ENCODE measurements at places on chromosomes 4 and X.

- DNase-seq: no peak
Measured at GRCh38 chr4:34534916-34535315, 1709.4 kb downstream of the ARAP2 start.

GRCh38 chr4:75658876-75659275 lies 14.3 kb downstream of the G3BP2 start:
- DNase-seq: no peak

DNA sequence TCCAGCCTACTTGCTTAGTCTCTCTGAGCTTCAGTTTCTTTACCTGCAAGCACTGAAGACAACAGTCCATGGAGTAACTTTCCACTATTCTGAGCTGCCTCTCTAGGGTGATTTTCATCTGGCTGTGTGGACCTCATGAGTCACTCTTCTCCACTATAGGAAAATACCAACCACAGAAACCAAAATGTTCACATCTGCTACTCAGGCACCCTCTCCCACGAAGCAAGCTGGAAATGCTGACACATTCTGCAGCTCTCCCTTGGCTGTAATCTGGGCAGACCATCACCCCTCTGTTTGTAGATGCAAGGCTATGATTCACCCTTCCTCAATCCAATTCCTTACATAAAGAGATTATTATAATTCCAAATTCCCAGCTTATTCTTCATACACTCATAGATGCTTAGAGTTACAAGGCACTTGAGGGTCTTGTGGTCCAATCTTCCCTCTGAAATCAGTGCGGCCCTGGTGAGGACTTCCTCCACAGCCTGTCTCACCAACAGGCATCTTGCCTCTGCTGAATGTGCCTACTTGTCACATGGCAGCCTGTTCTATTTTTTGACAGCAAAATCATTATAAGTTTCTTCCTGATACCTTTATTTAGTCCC lies 97.0 kb upstream of the LNX1 start:
- peak; percentile 99 for DNase-seq

DNA sequence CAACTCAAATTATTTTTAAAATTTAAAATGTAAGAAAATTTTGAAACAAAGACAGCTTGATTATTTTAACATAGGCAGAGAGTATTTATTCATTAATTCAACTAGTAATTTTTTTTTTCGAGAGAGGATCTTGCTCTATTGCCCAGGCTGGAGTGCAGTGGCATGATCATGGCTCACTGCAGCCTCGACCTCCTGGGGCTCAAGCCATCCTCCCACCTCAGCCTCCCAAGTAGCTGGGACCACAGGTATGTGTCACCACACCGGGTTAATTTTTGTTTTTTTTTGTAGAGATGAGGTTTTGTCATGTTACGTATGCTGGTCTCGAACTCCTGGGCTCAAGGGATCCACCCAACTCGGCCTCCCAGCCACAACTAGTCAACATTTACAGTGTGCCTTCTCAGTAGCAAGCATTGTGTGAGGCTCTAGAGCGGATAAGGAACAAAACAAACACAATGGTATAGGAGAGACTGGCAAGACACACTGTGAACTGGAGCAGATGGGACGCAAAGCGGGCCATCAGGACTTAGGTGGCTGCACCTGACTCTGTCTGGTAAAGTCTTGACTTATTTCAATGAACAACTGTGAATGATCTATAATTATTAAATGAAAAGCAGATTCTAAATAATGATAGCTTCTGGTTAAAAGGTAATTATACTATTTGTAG lies 21.6 kb downstream of the SETD7 start:
- no peak for DNase-seq

DNA sequence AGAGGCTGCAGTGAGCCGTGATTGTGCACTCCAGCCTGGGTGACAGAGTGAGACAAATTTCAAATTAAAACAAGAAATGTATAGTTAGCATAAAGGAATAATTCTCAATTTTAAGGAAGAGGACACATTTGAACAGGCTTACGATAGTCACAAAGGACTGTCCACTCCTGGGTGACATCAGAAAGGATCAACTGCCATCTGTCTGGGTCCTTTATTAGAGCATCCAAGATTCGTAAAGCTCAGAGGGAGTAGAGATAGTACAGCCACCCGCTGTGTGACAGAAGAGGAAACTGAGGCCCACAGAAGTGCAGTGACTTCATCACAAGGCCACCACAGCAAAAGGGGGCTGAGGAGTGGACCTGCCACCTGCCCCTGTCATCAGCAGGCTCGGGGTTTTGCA lies 149.3 kb upstream of the RBPJ start:
- no peak for DNase-seq

GRCh38 chr4:66279084-66279483 lies 608.8 kb upstream of the EPHA5 start:
- no peak for DNase-seq

- DNase-seq: no peak
Measured at GRCh38 chr4:138911909-138912703, 103.5 kb upstream of the NOCT start.

Data from GM04504 (cell line).